Stimulated activated CD4-positive, alpha-beta T cell treated with anti-CD3 and anti-CD28 coated beads, Interleukin-1b, Interleukin-23, amount 100 ng/mL, for 1 hour (primary cell): ENCODE measurements at places on chromosomes 13 and 19.
A peak's percentile ranks its signal among the peaks of the same experiment; 100 is the strongest.

DNA sequence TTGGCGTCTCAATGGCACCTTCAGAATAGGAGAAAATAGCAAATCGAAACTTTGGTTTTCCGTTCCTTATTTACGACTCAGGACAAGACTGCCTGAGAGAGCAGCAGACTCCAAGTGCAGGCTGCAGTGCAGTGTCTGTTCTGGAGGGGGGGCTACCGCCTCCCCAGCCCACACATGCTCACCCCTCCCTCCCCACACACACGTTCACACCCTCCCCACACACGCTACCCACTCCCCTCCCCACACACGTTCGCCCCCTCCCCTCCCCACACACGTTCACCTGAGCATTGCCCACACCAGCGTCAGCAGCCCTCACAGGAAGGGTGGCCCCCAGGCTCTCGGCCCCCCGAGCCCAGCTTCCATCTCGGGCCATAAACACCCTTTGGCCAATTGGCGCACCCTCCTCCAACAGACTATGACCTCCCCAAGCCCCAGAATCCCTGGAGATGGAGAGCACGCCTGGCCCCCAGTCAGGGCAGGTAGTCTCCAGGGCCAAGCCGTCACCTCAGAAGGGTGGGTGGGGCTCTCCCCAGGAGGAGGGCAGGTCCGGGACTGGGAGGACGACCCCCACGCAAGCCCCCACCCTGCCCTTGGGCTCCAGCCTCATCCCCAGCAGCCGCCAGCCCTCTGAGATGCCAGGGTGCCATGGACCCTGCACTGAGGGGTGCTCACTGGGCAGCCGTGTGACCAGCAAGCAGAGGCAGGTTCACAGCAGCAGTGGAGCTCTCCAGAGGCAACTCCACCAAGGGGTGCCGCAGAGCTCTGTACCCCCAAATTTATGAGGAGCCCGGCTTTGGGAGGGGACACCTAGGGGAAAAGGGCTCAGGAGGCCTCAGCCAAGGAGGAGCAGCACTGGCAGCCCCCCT is 27.5 kb downstream of the RASA3 start:
- DNase-seq, result no peak

- DNase-seq, result no peak
These were observed 98.4 kb downstream of the STK24 start for GRCh38 chr13:98478189-98479129.

- no peak for DNase-seq
These were observed 4.9 kb downstream of the IRS2 start for GRCh38 chr13:109781384-109782065.

- DNase-seq, result no peak
These were observed 90.4 kb downstream of the COL4A1 start for GRCh38 chr13:110216398-110217041.

DNA sequence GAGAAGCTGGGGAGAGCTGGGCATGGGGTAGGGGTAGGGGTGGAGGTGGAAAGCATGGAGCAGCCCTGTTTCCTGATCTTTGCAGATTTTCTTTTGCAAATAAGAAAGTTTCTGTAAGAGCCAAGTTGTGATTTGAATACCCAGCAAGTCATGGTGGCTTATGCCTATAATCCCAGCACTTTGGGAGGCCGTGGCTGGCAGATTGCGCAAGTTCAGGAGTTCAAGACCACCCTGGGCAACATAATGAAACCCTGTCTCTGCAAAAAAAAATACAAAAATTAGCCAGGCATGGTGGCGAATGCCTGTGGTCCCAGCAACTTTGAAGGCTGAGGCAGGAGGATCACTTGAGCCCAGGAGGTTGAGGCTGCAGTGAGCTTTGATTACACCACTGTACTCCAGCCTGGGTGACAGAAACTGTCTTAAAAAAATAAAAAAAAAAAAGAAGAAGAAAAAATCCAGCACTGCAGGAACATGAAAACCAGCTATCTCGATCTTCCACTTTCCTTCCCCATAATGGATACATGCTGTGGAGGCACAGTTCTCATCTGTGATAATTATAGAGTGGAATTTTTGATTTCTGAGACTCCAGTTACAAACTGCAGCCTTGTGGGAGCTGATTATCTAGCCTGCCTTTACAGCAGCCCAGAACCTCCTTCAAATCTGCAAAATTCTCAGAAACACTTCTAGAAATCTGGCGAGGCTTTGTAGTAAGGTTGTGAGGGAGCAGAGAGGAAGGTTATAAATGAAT is 12.1 kb upstream of the TEX26 start:
- DNase-seq, result no peak

DNA sequence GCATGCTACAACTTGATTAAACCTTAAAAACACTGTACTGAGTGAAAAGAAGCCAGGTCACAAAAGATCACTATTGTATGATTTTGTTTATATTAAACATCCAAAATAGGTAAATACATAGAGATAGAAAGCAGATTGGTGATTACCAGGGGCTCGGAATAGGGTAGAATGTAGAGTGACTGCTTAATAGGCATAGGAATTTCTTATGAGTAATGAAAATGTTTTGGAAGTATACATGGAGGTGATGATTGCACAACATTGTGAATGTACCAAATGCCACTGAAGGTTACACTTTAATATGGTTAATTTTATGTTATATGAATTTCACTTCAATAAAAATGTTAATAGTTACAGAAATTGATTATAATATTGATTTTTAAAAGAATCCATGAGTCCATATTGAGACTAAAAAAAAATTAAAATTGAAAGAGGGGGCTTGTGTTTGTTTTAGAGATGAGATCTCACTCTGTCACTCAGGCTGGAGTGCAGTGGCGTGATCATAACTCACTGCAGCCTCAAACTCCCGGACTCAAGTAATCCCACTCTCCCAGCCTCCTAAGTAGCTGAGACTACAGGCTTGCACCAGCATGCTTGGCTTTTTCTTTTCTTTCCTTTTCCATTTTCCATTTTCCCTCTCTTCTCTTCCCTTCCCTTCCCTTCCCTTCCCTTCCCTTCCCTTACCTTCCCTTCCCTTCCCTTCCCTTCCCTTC is 85.1 kb downstream of the FNDC3A start:
- no peak for DNase-seq

GRCh38 chr13:41157048-41157717 is 24.6 kb upstream of the KBTBD6 start:
- no peak for DNase-seq

DNA sequence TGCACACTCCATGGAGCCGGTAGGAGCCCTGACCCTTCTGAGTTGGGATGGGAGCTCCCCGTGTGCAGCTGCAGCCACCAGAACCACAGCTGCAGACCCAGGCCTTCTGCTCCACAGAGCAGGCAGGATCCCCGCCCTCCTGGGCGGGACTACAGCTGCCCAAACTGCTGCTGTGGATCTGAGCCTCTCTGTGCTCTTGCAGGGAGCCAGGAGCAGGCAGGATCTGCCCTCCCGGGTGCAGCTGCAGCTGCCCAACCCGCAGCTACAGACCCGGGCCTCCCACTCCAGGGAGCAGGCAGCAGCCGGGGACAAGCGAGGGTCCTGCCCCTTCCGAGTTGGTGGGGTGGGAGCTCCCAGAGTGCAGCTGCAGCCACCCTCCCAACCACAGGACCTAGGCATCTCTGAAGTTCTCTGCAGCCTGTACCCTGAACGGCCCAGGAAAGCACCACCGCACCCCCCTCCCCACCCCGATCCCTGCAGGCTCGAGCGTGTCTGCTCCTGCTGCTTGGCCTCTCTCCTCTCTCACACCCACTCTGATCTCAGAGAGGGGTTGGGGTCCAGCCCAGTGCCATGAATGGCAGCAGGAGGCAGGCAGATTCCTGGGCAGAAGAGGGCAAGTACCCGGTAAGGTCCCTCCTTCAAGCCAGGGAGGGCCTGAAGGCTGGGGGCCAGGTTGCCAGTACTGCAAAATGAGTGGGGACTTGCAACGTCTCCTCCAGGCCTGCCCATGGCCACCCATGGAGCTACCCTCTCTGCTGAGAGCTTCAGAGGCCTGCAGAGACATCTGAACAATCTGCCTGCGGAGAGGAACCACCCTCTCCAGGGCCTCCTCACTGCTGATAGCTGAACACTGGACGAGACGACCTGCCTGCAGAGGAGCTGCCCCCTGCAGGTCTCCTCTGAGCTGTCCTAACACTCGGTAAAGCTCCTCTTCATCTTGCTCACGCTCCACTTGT is 16.4 kb upstream of the EMP3 start:
- DNase-seq, result no peak

- DNase-seq, result no peak
These were observed 5.9 kb upstream of the ZNF551 start for GRCh38 chr19:57675881-57676280.

DNA sequence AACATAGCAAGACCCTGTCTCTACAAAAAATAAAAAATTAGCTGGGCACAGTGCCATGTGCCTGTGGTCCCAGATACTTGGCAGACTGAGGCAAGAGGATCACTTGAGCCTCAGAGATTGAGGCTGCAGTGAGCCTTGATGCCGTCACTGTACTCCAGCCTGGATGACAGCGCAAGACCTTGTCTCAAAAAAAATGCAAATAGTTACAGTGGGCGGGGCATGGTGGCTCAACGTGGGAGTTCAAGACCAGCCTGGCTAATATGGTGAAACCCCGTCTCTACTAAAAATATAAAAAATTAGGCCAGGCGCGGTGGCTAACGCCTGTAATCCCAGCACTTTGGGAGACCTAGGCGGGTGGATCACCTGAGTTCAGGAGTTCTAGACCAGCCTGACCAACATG is 8.5 kb downstream of the PGLS start:
- DNase-seq, result no peak

GRCh38 chr13:75855216-75855615 is 219.1 kb downstream of the LMO7 start:
- DNase-seq, result no peak

DNA sequence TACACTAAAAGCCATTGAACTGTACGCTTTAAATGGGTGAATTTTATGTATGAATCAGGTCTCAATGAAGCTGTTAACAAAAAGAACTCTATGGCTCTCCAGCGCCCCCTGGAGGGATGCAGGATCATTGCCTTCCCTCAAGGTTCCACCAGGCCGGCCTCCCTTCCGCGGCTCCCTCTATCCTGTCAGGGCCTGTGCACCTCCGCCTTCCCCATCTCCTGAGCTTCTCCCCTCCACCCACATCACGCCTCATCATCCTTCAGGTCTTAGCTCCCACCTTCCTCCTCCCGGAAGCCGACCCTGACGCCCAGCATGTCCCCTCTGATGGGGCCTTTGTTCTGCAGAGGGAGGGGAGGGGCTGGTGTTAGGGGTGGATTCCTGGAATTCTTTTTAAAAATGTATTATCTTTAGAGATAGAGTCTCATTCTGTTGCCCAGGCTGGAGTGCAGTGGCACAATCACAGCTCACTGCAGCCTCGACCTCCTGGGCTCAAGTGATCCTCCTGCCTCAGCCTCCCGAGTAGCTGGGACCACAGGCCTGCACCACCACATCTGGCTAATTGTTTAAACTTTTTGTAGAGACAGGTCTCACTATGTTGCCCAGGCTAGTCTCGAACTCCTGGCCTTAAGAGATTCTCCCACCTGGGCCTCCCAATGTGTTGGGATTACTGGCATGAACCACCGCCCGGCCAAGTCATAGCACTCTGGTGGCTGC is 27.7 kb downstream of the MEIS3 start:
- DNase-seq, result peak; percentile 67

DNA sequence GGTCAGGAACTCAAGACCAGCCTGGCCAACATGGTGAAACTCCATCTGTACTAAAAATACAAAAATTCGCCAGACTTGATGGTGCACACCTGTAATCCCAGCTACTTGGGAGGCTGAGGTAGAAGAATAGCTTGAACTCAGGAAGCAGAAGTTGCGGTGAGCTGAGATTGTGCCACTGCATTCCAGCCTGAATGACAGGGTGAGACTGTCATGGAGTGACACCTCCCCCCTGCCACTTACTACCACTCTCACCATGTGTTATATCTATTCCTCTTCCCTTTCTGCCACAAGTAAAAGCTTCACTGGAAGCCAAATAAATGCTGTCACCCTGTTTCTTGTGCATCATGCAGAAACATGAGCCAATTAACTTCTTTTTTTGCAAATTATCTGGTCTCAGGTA is 10.6 kb upstream of the CEACAM4 start:
- DNase-seq, result no peak

DNA sequence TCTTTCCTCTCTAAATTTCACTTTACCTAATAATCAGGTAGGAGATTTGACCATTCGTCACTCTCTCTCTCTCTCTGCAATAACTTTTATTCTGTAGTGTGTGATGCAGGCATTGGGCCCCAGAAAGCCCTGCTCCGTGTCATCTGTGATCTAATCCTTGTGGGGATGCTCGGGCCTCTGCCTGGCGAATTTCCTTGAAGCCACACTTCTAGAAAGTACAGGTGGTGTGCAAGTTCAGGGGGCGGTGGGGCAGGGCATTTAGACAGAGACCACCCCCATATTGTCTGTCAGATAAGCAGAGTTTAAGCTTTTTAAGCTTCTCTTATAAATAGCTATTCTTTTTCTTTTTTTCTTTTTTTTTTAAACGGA is 53.4 kb upstream of the GPR12 start:
- no peak for DNase-seq

DNA sequence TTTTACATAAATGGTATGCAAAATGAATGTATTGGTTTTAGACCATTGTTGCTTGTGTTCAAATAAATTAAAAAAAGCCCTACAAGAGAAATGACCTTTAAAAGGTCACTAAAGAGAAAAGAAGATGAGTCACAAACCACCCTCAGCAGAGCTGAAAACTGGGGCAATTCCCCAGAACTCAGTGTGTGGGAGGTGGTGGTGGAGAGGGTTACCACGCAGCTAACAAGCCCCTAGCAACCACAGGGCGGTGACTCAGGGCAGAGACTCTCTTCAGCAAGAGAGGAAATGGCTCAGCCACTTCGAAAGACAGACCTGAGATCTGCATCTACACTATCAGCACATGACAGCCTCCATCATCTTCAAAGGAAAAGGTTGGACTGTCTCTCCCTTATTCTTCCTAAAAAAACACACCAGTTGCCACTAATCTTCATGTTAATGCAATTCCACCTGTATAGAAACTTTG is 29.4 kb upstream of the NDFIP2 start:
- DNase-seq, result peak; percentile 70

DNA sequence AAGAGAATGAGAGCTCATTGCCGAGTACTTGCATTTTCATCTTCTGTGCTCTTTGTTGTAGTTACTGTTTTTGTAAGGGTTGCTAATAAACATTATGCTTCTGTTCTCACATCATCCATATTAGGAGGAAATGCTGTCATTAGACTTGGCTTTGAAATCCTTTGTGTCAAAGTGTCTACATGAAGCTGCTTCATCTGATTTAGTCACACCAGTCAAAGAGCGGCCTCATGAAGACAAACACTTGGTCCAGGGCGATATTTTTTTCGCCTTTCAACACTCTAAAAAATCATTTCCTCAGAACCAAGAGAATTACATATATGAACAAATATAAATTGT is 105.0 kb downstream of the SPRY2 start:
- no peak for DNase-seq

- DNase-seq, result no peak
These were observed 8.0 kb upstream of the GPR183 start for GRCh38 chr13:99315186-99315585.

DNA sequence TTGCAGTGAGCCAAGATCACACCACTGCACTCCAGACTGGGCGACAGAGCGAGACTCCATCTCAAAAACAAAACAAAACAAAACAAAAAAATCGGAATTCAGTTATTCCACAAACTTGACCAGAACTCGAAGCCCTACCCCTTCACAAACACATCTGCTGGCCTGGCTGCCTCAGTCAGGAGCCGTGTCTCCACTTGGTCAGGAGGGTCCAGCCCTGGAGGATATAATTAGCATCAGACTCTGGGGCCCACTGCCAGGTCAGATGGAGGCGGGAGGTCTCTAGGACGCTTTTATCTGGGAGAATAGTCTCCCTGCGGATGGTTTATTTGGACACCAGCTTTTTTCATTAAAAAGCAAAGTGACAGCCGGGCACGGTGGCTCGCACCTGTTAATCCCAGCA is 8.0 kb downstream of the ELL start:
- DNase-seq, result no peak
